H7 (cell line): ENCODE measurements at places on chromosomes 7 and 10. TPM values are rescaled to one million over a fixed set of nuclear protein-coding genes. Genes with fewer than 3 reads are reported as not detected.

SSC4D gene
- total RNA-seq, result 19.6 and 25.5 TPM in 2 replicates

DNA sequence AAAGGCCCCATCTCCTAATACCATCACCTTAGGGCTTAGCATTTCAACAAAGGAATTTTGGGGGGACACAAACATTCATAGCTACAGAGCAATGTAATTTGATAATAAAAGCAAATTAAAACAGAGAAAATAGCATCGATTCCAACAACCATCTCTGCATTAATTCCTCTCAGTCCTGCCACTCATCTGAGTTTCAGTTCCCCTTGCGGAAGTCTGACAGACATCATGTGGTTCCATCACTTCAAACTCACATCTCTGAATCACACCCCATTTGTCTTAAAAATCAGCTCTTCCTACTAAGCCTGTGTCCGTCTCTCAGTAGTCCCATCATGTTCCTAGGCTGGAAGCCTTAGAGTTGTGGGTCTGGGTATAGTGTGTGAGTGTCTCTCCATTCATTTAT lies 3.6 kb downstream of the ADCK2 start:
- DNase-seq, result no peak

GRCh38 chr10:110567201-110568054 lies at the start of gene SMC3:
Gene SMC3, plus strand, starts transcription at chr10:110567695. Its CDS starts 122 bp downstream, at chr10:110567817.
- peak; percentile 86 for DNase-seq

ENTPD7 gene
- 8.2 and 8.6 TPM in 2 replicates for total RNA-seq

DNA sequence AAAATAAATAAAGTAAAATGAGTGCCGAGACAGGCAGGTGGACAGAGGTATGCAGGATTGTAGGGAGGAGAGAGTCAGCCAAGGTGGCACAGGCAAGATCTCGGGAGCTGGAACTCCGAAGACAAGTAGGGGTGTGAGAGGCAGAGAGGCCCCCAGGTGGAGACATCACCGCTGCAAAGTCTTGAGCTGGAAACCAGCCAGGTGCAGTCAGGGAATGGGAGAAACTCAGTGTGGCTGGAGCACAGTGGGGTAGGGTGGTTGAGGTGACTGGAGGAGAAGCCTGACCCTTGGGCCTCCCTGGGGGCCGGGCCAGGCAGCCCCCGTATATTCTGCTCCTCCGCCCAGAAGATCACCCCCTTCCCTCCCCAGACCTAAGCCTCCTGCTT lies 4.2 kb downstream of the EPHB4 start:
- peak; percentile 46 for DNase-seq

ANXA11 gene
- 42.1 and 67.3 TPM in 2 replicates for total RNA-seq

DNA sequence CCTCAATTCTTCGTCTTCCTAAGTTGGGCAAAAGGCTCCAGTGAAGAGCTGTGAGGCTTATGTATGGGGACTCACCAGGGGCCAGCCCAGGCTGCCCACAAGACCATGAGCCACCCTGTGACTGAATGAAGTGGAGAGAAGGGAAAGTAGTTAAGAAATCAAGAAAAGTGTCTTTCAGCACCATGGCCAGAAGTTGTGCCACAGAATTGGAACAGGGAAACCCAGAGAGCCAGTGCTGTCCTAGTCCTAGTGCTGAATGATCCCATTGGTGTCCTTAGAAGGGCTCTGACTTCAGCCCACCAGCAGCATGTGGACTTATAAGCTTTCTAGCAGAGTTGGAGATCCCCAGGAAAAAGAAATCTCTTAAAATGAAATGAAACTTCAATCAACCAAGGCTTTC lies 37.0 kb upstream of the CCSER2 start:
- peak; percentile 60 for DNase-seq

GRCh38 chr7:47807126-47807525 lies 141.1 kb downstream of the PKD1L1 start:
- no peak for DNase-seq
